Left ventricle myocardium superior (tissue), 1 donor: ENCODE measurements at places on chromosomes 11 and 22. TPM values are rescaled to one million over a fixed set of nuclear protein-coding genes. Genes with fewer than 3 reads are reported as not detected.
A peak's percentile ranks its signal among the peaks of the same experiment; 100 is the strongest.

DNA sequence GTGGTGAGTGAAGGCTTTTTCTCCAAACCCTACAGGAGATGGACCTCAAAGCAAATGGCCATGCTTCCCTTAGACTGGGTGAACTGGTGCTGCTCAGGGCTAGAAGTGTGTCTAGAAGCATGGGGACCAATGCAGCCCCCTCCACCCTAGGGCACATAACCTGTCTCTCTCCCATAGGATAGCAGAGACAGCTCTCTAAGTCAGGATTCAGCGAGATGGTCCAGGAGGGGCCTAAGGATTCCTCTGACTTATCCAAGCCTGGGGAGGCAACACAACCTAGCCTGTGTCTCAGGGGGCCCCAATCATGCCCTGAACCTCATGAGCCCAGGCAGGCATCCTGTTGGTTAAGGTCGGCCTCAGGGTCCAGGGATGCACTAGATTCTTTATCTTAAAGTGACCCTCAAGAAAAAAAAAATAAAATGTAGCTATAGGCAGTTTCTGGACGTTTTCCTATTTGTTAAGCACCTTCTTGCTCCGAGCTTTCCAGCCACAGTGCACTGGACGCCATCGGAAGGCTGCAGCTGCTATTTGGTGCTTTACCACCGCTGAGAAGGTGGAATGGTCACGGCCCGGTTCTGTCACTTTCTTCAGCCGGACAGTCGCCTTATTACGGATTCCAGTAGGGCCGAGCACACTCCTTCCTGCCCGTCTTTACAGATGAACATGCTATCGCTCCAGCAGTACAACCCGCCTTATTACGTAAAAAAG is 5.0 kb upstream of the CCND1 start:
- no peak for DNase-seq

Gene ADAMTS15
- 34.4 TPM for total RNA-seq

- DNase-seq = peak; percentile 50
Observed at GRCh38 chr11:33735271-33736147, 714 bp downstream of the CD59 start.

DNA sequence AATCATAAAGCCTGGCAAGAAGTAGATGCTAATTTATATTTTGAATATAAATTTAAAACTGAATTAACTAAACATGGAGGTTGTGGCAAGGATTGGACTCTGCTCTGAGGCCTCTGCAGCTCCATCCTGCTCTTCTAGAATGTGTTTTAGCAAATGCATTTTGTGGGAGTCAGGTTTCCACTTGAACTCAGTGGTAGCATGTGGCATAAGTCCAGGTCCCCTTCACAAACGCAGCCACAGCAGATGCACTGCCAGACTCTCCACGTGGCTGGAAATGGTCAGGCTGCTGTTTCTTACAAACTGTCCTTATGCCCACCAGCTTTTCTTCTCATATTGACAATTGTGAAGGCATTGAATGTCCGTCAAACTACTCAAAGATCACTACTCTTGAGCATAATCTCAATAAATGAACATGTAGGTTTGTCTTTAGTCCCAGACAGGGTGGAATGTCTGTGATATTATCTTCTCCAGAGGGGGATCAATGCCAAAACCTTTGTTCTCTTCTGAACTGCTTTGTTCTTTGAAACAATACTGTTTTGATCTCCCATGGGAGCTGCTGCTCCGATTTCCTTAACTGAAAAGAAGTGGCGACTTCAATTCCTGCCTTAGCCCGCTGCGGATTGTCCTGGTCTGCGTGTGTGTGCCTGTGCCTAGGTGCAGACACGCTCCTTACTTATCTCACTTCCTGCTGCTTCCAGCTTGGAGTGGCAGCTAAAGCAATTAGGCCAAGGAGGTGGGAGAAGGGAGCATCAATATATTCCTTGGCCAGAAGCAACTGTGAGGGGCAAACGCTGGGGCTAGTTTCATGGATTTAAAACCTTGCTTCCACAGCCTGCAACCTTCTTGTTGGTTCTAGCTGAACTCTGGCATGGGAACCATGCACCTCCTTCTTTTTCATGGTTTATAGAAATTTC is 24.2 kb downstream of the EIF4G2 start:
- DNase-seq = no peak

- no peak for DNase-seq
Observed at GRCh38 chr11:119593346-119593745, 135.7 kb downstream of the NECTIN1 start.

Gene ABCC8
- total RNA-seq = 2.1 TPM

DNA sequence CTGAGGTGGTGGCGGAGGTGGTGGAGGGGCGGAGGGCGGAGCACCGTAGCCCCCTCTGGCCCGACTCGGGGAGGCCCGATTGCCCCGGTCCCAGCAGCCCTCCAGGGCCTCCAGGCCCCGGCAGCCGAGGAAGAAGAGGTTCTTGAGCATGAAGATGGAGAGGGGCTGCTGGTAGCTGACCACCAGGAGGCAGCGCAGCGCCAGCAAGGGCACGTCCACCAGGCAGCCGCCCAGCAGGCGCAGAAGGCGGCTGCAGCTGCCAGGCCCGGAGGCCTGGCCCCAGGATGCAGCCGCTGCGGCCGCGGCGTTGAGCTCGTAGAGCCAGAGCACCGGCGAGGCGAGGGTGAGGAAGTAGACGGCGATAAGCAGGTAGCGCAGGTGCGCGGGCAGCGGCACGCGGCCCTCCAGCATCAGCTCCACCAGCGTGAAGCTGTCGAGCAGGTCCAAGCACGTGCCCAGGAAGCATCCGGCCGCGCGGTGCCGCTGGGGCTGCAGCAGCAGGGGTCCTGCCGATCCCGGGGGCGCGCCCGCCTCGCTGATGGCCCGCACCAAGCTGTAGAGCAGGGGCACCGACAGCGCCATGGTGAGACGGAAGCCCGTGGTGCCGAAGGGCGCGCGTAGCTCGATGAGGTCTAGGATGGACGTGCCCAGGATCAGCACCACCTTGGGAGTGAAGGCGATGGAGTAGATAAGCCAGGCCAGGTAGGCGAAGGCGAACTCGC is 1.5 kb downstream of the TMEM121B start:
- DNase-seq = peak; percentile 76

DNA sequence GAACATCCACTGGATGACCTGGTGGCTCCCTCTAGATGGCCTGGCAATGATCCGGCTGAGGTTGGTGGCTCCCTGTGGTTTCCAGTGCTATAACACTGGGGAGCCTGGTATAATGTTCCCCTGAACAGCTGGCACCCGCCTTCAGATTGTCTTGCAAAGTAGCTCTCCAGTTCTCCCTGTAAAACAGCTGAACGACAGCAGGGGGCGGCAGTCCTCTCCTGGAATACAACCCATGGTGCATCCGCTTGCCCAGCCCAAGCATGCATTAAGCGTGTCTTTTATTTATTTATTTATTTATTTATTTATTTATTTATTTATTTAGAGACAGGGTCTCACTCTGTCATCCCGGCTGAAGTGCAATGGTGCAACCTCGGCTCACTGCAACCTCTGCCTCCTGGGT is 258.9 kb downstream of the BUD13 start:
- peak; percentile 35 for DNase-seq

DNA sequence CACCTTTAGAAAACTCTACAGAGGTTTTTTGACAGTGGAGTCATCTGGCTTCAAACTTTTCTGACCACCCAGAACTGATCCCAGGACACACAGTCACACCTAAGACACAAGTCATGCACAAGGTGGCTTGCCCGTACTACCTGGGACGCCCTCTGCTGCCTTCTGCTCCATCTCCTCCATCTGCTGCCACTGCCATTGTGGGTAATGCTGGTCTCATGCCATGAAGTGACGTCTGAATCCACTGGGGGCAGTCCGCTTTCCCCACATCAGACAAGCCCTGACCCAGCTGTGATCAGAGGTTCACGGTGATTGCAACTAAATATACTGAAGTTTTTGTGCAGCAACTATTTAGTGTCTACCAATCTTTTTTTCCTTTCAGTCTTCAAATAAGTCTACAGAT is 5.4 kb upstream of the NDUFS8 start:
- DNase-seq = no peak

Gene TMEM191C
- total RNA-seq = 0.74 TPM

GRCh38 chr11:73147771-73148681 is 5.9 kb upstream of the FCHSD2 start:
- DNase-seq = peak; percentile 89

Gene SERHL2
- total RNA-seq = 1.6 TPM

Gene KCNJ1
- total RNA-seq = 0.07 TPM
